ENCODE measurements at places on chromosomes 12 and 14.

- DNase-seq: no peak
These were observed 21.0 kb downstream of the KTN1 start for GRCh38 chr14:55600784-55601561.

GRCh38 chr14:33674927-33675326 lies 275.9 kb downstream of the EGLN3 start:
- no peak for DNase-seq

DNA sequence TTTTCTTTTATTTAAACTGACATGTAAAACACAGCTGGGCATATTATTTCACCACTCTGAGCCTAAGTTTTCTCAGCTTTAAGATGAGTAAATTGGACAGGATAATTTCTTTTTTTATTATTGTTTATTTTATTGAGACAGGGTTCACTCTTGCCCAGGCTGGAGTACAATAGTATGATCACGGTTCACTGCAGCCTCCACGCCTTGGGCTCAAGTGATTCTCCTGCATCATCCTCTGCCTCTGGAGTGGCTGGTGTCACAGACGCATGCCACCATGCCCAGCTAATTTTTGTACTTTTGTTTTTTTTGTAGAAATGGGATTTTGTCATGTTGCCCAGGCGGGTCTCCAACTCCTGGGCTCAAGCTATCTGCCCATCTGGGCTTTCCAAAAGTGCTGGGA lies 12.7 kb downstream of the BMAL2 start:
- no peak for DNase-seq

DNA sequence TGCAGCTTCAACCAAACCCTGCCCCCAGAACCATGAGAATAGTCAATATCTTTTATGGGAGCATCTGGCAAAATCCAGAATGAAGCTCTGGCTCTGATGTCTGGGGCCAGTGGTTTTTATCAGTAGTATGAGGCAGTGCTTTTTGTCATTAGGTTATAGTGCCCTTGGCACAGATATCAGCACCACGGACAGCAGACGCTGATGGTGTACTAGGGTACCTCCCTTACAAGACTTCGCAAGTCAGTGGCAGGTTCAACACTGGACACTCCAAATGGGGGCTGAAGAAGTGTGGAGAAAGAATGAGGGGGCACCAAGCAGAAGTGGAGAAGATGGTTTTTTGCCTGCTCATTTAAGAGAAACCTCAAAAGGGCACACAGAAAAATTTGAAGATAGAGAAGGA lies 68.2 kb upstream of the E2F7 start:
- DNase-seq: peak; percentile 53

GRCh38 chr14:68447581-68448251 lies 345.2 kb downstream of the ZFP36L1 start:
- no peak for DNase-seq

GRCh38 chr12:359091-359490 lies 30.0 kb downstream of the KDM5A start:
- DNase-seq: no peak

- DNase-seq: no peak
These were observed 9.1 kb upstream of the GLT1D1 start for GRCh38 chr12:128844031-128844635.

GRCh38 chr12:43370263-43370662 lies 181.7 kb downstream of the ADAMTS20 start:
- no peak for DNase-seq

DNA sequence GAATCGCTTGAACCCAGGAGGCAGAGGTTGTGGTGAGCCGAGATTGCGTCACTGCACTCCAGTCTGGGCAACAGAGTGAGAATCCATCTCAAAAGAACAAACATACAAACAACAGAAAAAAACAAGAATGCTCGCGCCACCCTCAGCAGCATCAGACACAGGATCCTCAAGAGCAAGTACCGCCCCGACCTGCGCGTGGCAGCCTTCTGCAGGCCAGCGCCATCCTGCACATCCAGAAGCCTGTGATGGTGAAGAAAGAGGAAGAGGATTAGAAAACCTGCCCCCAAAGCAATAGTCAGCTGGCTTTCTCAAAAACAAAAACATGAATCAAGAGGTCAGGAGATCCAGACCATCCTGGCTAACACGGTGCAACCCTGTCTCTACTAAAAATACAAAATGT lies 30.0 kb upstream of the EID3 start:
- no peak for DNase-seq

- peak; percentile 36 for DNase-seq
These were observed 103.0 kb downstream of the PUS7L start for GRCh38 chr12:43655586-43655985.

GRCh38 chr12:75996861-75997447 lies 34.6 kb downstream of the PHLDA1 start:
- DNase-seq: no peak

DNA sequence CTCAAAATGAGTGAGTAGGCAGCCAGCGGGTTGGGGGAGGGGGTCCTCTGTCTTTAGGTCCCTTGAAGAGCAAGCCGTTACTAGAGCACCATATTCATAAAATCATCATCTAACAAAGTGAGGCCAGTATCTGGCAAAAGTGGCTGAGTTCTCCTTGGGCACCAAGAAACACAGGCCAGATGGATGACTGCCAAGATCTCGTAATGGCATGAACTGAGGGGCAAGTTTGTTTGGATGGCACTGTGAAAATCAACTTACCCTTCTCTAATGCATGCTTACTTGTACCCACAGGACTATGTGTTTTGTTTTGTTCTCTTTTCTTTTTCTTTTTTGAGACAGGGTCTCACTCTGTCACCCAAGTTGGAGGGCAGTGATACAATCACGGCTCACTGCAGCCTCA lies 41.6 kb downstream of the GNPTAB start:
- no peak for DNase-seq

DNA sequence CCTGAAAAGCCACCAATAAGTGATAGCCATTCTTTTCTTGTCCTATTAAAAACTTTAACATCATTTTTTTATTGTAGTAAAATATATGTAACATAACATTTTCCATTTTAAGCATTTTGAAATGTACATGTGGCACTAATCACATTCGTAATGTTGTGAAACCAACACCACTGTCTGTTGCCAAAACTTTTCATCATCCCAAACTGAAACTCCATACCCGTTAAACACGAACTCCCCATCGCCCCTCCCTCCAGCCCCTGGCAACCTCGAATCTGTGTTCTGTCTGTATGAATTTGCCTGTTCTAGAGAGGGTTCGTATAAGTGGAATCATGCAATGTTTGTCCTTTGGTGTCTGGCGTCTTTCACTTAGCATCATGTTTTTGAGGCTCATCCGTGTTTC lies 75.9 kb downstream of the CCDC92 start:
- DNase-seq: no peak

DNA sequence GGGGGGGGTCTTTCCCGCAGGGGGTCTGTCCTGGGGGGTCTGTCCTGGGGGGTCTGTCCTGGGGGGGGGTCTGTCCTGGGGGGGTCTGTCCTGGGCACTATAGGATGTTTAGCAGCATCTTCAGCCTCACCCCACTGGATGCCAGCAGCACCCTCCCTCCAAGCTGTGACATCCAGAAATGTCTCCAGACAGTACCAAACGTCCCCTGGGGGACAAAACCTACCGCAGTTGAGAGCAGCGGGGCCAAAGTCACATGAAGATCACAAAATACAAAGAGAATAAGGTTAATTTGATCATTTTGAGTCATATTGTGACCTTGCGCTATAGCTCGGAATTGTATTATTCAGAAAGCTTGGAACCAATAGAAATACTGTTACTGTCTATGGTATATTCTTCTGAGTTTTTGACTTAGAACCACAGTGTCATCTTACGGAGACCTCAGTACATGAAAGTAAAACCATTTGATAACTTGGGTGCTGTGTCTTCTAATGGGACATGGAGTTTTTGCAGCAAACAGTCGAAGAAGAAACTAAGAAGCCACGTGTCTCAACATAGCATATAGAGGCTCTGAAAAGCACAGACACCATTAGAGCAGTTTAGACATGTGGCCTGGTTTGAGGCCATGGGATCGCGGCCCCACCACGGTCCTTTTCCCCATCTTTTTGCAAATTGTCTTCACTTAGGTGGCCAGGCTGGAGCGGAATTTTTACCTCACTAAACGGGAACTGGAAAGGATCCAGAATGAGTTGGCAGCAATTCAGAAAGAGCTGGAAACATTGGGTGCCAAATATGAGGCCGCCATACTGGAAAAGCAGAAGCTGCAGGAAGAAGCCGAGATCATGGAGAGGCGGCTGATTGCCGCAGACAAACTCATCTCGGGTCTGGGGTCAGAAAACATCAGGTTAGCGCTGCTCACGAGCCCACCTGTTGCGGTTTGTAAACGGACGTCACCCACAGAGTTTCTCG lies 59.9 kb downstream of the CCDC92 start:
- DNase-seq: no peak

- peak; percentile 5 for DNase-seq
These were observed 240.0 kb upstream of the CPNE8 start for GRCh38 chr12:39145175-39145999.

DNA sequence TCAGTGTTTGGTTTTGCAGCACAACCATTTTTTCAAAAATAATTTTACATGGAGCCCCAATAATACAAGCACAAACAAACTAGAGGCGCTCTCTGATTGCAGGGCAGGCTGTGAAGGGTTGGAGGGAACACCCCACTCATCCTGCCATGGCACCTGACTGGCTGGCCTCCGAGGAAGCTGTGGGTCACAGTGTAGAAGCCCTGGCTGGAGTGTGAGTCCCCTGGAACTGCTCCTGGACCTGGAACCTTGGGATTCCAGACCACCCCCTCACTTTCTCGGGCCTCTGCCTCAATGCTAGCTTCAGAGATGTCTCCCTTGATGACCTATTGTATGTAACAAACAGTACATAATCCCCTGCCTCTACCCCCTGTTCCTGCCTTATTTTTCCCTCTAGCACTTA lies 14.8 kb upstream of the SERPINA12 start:
- DNase-seq: no peak

DNA sequence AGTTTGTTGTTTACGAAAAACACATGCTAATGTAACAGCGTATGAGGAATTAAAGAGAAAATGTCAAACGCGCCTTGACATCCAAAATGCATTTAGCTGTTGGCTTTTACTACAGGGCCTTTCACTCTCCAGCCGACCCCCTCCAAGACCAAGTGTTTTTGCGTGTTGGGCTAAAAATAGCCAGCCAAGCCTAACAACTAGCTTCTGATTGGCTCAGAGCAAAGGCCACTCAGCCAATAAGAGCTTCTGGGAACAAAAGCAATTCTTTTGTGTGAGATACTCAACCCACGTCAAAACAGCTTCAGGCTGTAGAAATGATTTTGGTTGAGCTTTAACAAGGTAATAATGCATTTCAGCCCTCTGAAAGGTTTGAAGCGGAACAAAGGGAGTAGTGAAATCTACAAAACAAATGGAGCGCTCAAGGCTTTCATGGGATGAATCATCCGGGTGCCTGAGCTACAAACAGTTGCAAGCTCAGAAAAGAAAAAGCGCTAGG lies 198.7 kb upstream of the DCN start:
- peak; percentile 84 for DNase-seq
